ENCODE measurements at places on chromosomes 4 and X.

- no peak for DNase-seq
Observed at GRCh38 chr4:13559413-13559812, 15.1 kb upstream of the NKX3-2 start.

DNA sequence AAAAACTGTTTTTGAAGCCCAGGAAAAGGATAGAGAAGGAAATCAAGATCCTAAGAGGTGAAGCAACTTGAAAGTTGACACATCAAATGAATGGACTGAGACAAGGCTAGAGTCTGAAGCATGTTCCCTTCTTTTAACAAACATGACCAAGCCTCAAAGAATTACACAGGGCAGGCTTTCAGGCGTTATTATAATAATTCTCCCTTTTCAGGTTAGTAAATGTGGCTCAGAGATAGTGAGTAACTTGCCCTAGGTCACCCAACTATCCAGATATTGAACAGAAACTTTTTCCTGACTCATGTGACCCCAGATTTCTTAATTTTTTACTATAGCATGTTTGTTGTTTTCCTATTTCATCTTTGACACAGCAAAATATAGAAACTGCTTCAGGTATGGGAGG, 91.7 kb downstream of the PPP1R2C start:
- DNase-seq: no peak

DNA sequence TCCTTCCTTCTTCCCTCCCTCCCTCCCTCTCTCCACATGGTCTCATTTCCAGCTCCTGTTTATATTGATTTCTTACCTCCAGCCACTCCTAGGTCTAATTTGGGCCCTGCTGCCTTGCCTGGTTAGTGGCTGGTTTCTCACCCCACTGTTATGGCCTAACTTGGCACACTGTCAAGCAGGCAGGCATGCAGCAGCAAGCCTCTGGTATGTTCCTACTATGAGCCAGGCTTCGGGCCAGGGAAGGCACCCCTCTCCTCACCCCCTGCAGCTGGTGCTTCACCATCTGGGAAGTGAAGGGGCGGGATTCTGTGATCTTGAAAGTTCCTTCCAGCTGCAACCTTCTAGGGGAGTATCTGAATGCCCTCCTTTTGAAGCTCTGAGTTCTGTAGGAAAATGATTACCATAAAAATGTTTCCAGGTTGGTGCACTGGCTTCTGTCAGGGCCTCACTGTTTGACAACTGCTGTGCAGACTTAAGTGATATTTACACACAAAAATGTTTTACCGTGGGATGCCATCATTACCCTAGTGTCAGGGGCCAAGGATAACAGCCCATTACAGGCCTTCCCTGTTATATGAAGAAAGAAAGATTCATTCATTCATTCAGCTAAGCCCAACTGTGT, 10.1 kb upstream of the VMA21 start:
- DNase-seq: no peak

- no peak for DNase-seq
Observed at GRCh38 chr4:70306076-70306475, 28.7 kb upstream of the CABS1 start.

DNA sequence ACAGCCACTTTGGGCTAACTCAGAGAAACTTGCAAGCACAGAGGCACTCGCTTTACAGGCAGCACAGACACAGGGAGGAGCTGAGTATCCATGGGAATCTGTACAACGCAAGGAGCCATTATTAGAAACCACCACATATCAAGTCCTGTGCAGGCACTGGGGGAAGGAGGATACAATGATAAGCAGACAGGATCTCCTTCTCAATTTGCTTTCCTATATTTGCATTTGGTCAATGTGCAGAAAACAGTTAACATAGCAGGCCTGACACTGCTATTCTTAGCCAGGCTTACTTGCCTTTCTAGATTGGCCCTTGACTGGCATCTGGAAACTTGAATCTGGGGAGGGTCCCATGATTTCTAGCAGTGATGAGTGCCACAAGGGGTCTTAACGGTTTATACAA, 65.8 kb downstream of the TEC start:
- no peak for DNase-seq

- DNase-seq: no peak
Observed at GRCh38 chr4:123555807-123556273, 159.2 kb downstream of the SPRY1 start.

DNA sequence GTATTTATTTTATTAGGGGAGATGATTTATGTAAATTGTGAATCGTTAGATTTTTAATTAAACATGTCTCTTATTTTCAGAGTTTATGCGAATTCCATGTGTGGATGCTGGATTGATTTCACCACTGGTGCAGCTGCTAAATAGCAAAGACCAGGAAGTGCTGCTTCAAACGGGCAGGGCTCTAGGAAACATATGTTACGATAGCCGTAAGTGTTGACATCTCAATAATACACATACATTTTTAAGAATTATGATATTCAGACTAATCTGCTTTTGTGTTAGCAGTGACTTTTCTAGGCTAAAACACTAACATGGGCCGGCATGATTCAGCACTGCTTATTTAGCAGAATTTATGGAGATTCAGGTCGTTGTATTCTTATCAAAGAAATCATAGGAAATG, 91.2 kb downstream of the RAP1GDS1 start:
- DNase-seq: no peak

Data from CD4-positive, alpha-beta memory T cell (primary cell).